ENCODE measurements at places on chromosomes 11 and 22. TPM values are rescaled to one million over a fixed set of nuclear protein-coding genes. Genes with fewer than 3 reads are reported as not detected.
A peak's percentile ranks its signal among the peaks of the same experiment; 100 is the strongest.

- H3K27me3 ChIP-seq: no peaks in the 10 kb centered on the region
- H3K4me1 ChIP-seq: peaks cover 8% of the 10 kb centered on the region
- peak overlapping the region; percentile 84 for H3K4me3 ChIP-seq
- peak; percentile 62 for DNase-seq
- H3K36me3 ChIP-seq: peaks cover 15% of the 10 kb centered on the region
Observed at GRCh38 chr11:78138694-78139421, 568 bp downstream of the ALG8 start.

Gene APOL4
- total RNA-seq: 2.9 TPM

DNA sequence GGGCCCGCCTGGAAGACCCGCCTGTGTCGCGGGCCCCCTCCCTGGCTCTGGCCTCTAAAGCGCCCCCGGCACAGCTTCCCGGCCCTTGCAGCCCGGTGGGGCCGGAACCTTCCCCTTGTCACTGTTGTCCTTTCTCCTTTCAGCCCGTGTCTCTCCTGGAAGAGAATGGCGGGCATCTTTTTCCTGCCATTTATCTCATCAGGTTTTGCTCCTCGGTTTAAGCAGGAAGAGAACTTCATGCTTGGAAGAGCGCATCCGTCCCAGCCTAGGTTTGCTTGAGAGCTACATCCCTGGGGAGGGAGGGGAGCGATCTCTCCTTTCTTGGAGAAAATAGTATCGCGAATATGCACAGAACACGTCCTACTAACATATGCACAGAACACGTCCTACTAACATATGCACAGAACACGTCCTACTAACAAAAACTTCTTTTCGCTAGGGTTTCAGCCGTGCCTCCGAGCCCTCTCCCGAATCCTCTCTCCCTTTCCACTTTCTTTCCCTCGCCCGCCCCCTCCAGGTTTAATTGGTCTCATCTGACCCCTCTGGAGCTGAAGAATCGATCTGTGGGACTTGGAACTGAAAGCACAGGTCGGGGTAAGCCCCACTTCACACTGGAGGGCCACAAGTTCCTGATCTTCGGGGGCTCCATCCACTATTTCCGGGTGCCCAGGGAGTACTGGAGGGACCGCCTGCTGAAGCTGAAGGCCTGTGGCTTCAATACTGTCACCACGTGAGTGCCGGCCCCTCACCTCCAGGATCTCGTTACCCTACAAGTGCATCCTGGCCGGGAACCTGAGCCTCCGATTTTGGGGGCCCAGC, 1.2 kb downstream of the GLB1L3 start:
- no peak for DNase-seq
- H3K4me3 ChIP-seq: no peak overlapping the region
- peaks cover 66% of the 10 kb centered on the region for H3K27me3 ChIP-seq
- no peaks in the 10 kb centered on the region for H3K4me1 ChIP-seq

- no peaks in the 10 kb centered on the region for H3K36me3 ChIP-seq
- peak; percentile 98 for DNase-seq
- peaks cover 55% of the 10 kb centered on the region for H3K4me1 ChIP-seq
- no peaks in the 10 kb centered on the region for H3K27me3 ChIP-seq
- peak overlapping the region; percentile 46 for H3K4me3 ChIP-seq
Observed at GRCh38 chr11:1827095-1827813, 7.5 kb upstream of the SYT8 start.

GRCh38 chr11:75792997-75793800, 21.8 kb upstream of the UVRAG start:
- no peaks in the 10 kb centered on the region for H3K27me3 ChIP-seq
- no peak overlapping the region for H3K27ac ChIP-seq
- H3K4me3 ChIP-seq: no peak overlapping the region
- H3K36me3 ChIP-seq: no peaks in the 10 kb centered on the region
- DNase-seq: peak; percentile 44

- peak; percentile 79 for DNase-seq
- H3K4me1 ChIP-seq: no peaks in the 10 kb centered on the region
- H3K27ac ChIP-seq: no peak overlapping the region
Observed at GRCh38 chr11:126408496-126408895, 53.0 kb downstream of the ST3GAL4 start.

DNA sequence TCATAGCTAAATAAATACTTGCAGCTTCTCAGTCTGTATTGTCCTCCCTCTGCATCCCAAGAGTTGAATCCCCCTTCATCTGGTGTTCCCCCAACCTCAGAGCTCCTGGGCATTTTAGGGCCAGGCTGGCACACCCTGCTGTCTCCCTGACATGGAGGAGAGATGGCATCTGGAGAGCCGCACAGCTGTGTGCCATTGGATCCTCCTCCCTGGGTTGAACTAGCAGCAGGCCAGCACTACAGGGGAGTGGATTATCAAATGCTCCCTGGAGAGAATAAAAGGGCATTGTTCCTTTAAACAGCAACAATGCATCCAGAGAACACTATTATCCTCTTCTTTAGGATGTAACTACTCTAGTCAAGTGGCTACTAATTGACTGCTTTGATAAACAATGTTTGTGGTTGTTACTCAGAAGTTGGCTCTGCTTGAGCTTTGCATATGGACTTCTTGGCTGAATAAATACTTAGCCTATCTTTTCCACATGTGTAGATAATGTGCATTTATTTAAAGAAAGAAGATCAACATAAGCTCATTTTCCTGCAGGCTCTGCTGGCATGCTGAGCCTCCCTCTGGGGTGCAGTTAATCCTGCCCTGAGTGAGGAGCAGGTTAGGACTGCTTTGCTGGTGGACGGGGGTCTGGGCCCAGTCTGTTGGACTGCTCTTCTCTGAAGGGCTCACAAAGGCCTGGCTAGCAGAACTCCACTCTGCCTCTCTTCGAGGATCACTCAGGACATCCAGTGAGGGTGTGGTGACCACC, 897.2 kb downstream of the TBC1D22A start:
- no peaks in the 10 kb centered on the region for H3K27me3 ChIP-seq
- H3K27ac ChIP-seq: no peak overlapping the region
- no peaks in the 10 kb centered on the region for H3K36me3 ChIP-seq
- no peaks in the 10 kb centered on the region for H3K4me1 ChIP-seq
- no peak for DNase-seq
- no peak overlapping the region for H3K4me3 ChIP-seq

Gene BANF1
- total RNA-seq: 14.7 TPM

Gene NLRP14
- total RNA-seq: under 0.01 TPM

Gene OR10A2
- total RNA-seq: not detected

GRCh38 chr11:119684361-119685110, 44.5 kb downstream of the NECTIN1 start:
- peaks cover 15% of the 10 kb centered on the region for H3K4me1 ChIP-seq
- no peak overlapping the region for H3K4me3 ChIP-seq
- DNase-seq: peak; percentile 98
- H3K27ac ChIP-seq: no peak overlapping the region
- no peaks in the 10 kb centered on the region for H3K36me3 ChIP-seq
- H3K27me3 ChIP-seq: no peaks in the 10 kb centered on the region

DNA sequence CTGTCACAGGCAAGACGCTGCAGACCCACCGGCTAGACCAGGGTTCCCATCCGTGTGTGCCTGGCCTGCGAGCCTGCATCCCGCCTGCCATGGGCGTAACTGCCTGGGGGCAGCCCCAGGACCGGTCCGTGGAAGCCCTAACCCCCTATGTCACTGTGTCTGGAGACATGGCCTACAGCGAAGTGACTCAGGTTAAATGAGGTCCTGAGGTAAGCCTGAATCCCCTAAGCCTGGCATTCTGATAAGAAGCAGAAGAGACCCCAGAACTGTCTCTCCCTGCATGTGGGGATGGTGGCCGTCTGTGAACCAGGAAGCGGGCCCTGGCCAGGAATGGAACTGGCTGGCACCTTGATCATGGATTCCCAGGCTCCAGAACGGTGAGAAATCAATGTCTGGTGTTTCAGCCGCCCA, 570.1 kb downstream of the BRD1 start:
- H3K27me3 ChIP-seq: no peaks in the 10 kb centered on the region
- H3K27ac ChIP-seq: no peak overlapping the region
- no peaks in the 10 kb centered on the region for H3K4me1 ChIP-seq
- H3K36me3 ChIP-seq: no peaks in the 10 kb centered on the region

DNA sequence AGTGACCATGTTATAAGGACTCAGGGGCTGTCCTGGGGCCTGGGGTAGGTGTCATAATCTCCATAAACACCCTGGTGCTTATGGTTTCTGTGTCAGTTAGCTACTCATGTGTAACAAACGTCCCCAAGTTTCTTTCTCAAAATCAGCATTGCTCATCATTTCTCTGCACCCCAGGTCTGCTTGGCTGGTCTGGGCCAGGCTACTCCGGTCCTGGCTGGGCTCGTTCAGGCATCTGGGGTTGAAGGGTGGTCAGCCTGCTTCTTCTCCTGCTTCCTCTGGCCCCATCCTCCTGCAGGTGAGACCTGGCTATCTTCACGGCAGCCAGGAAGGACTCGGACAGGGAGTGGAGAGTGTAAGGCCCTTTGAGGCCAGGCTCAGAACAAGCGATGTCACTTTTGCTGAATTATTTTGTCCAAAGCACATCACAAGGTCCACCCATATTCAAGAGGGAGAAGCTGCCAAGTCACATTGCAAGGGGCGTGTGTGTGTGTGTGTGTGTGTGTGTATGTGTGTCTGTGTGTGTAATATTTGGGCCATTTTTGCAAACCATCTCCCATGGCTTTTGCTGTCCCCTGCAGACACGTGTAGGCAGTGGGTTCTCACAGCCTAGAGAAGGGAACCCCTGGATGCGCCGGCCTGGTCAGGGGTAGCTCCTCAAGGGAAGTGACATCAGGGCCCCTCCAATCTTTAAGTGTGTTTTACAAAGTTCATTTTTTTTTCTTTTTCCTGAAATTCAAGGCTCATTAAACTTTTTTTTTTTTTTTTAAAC, 535.8 kb downstream of the TBC1D22A start:
- peak; percentile 27 for DNase-seq
- no peaks in the 10 kb centered on the region for H3K4me1 ChIP-seq
- no peak overlapping the region for H3K4me3 ChIP-seq

DNA sequence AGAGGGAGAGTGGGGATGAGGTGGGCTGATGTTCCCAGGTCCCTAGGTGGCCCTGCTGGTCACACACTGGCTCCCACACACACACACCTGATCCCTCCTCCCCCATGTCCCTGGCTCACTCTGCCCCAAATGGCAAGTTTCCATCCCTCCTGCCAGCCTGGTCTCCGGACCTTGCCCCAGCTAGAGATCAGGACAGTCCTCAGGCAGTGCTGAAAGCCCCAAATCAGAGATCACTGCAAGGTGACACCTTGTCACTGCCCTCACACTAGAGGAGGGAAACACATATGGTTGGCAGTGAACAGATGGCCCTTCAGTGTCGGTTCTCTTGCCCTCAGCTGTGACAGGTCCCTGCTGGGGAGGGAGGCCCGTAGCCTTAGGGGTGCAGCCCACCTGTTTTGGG, 7.6 kb downstream of the TMPRSS5 start:
- H3K27ac ChIP-seq: no peak overlapping the region
- no peak for DNase-seq
- H3K4me1 ChIP-seq: peaks cover 5% of the 10 kb centered on the region
- H3K27me3 ChIP-seq: no peaks in the 10 kb centered on the region
- H3K4me3 ChIP-seq: no peak overlapping the region

- no peak overlapping the region for H3K4me3 ChIP-seq
- no peaks in the 10 kb centered on the region for H3K36me3 ChIP-seq
- no peak for DNase-seq
- no peak overlapping the region for H3K27ac ChIP-seq
- H3K27me3 ChIP-seq: no peaks in the 10 kb centered on the region
Observed at GRCh38 chr22:34904486-34904885, 161.5 kb upstream of the ISX start.

GRCh38 chr22:40107851-40108378, 69.8 kb upstream of the TNRC6B start:
- H3K27me3 ChIP-seq: no peaks in the 10 kb centered on the region
- peaks cover 7% of the 10 kb centered on the region for H3K4me1 ChIP-seq
- H3K4me3 ChIP-seq: peak overlapping the region; percentile 65
- peak; percentile 83 for DNase-seq

DNA sequence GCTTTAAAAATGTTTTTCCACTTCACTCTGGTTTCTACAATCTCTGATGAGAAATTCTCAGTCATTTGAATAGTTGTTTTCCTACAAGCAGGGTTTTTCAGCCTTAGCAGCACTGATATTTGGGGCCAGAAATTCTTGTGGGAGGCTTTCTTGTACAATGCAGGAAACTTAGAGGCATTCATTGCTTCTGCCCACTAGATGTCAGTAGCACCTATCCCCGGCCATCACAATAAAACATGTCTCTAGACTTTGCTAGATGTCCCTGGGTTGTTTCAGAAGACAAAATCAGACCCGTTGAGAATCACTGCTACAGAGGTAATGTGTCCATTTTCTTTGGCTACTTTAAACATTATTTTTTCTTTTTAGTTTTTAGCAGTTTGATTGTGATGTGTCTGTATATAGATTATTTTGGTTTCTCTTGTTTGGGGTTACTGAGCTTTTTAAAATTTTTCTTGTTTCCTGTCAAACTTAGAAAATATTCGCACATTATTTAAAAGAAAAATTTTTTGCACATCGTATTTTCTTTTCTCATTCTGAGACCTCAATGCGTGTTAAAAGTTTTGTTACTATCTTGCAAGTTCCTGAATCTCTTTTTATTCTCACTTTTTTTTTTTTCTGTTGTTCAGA, 60.8 kb upstream of the CCDC179 start:
- H3K36me3 ChIP-seq: no peaks in the 10 kb centered on the region
- no peaks in the 10 kb centered on the region for H3K27me3 ChIP-seq
- H3K27ac ChIP-seq: no peak overlapping the region
- peak; percentile 8 for DNase-seq
- H3K4me3 ChIP-seq: no peak overlapping the region
- no peaks in the 10 kb centered on the region for H3K4me1 ChIP-seq

DNA sequence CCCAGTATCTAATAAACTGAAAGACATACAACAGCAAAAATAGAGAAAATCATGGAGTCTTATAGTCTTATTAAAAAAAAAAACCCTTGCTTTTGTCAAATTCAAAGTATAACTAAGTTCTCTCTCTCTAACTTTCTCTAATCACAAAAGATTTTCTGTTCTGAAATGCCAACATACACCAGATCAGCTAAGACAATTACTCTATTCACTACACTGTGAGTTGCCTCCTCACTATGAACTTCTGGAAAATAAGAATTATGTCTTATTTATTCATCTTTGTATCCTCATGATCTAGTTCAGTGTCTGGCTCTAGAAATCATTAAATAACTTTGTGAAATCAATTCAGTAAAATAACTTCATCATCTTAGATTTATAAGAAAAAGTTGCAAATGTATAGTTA, 12.7 kb downstream of the FAM76B start:
- no peak overlapping the region for H3K4me3 ChIP-seq
- no peak overlapping the region for H3K27ac ChIP-seq
- no peak for DNase-seq
- H3K27me3 ChIP-seq: no peaks in the 10 kb centered on the region

Gene MOGAT2
- total RNA-seq: not detected

Gene SCGB2A2
- not detected for total RNA-seq

Gene VSIG10L2
- total RNA-seq: not detected

DNA sequence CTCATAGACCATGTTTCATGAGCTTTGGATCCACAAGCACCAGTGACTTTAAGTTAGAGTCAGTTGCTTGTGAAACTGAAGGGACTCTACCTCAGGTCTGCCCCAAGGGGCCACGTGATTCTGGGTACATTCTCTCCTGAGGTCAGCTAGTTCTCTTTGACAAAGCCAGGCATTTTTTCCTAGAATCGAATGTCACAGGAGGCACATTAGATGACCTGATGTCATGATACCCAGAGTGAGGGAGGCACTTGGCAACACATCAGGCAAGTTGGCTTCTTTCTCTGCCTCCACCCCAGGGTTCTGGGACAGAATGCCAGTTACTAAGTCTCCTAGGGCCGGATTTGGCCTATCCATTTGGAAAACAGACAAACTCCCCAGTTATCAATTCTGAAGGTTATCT, 93.0 kb downstream of the APIP start:
- H3K4me3 ChIP-seq: no peak overlapping the region
- H3K27me3 ChIP-seq: peaks cover 38% of the 10 kb centered on the region
- H3K36me3 ChIP-seq: no peaks in the 10 kb centered on the region
- no peaks in the 10 kb centered on the region for H3K4me1 ChIP-seq
- no peak overlapping the region for H3K27ac ChIP-seq
- DNase-seq: no peak
